ENCODE measurements at places on chromosomes 7 and 10.

DNA sequence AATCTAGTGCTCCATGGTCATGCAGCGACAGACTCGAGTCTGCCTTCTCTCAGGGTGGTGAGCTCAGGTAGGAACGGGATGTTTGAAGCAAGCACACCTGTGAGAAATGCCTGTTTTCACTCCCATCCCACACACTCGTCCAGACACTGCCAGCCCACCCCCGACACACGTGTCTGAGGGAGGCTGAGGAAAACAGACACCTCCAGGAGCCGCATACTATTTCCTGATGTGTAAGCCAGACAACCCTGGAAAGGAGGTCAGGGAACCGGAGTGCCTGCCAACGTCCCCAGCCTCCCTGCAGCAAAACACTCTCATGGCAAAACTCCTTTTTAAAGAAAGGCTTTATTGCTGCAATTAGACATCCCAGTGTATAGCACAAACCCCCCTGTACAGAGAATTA lies 80.2 kb downstream of the ALOX5 start:
- H3K27me3 ChIP-seq = no peaks in the 10 kb centered on the region
- peaks cover 53% of the 10 kb centered on the region for H3K4me1 ChIP-seq
- no peak for DNase-seq
- no peak overlapping the region for H3K4me3 ChIP-seq
- peak overlapping the region; percentile 80 for H3K27ac ChIP-seq
- peaks cover 44% of the 10 kb centered on the region for H3K36me3 ChIP-seq

DNA sequence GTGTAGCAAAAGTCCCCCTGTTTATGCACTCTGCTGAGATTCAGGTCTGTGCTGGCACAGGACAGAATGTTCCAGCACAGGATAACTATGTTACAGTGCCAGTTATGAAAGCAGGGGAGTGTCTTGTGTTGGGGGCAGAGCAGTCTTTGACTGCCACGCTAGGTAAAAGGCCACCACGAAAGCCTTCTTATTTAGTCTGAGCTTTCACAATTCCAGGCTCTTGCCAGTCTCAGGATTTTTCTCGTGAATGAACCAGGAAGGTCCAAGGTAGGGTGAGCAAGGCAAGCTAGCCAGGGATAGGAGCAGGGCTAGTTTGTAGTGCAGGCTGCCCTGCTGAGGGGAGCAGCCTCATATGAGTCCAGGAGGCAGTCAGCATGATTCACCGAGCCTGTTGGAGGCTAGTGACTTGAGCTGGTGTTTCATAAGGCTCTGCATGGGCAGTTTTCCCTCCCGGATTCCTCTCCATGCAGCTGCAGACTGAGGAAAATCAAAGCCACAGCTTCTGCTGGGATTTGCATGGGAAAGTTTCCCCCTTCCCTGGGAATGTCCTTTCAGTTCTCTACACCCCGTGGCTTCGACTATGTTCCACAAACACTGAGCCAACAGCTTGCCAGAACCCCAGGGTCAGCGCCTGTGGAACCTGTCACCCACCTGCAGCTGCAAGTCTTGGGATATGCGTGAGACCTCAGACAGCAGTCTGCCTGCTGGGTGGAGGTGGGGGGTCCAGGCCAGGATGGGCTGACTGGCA lies 112.3 kb downstream of the JCAD start:
- H3K4me3 ChIP-seq = no peak overlapping the region
- H3K27me3 ChIP-seq = no peaks in the 10 kb centered on the region
- H3K4me1 ChIP-seq = no peaks in the 10 kb centered on the region
- H3K27ac ChIP-seq = no peak overlapping the region

DNA sequence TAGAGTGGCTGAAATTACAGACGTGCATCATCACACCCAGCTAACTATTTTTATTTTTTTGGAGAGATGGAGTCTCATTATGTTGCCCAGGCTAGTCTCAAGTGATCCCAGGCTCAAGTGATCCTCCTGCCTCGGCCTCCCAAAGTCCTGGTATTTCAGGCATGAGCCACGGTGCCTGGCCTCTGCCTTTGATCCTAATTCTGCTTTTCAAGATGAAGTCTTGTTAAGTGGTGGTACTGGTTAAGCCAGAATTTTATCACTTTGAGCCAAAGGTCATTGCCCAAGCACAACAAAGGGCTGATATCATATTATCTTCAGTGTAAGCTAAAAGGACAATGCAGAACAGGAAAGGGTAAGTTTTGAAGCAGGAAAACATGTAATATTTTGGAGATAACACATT lies 64.2 kb downstream of the MYOF start:
- no peaks in the 10 kb centered on the region for H3K36me3 ChIP-seq
- H3K27ac ChIP-seq = no peak overlapping the region
- no peaks in the 10 kb centered on the region for H3K27me3 ChIP-seq
- no peak overlapping the region for H3K4me3 ChIP-seq

GRCh38 chr10:7833210-7833609 lies 14.9 kb downstream of the TAF3 start:
- no peak overlapping the region for H3K27ac ChIP-seq
- peaks cover 60% of the 10 kb centered on the region for H3K36me3 ChIP-seq
- H3K4me3 ChIP-seq = no peak overlapping the region
- no peaks in the 10 kb centered on the region for H3K27me3 ChIP-seq
- peaks cover 12% of the 10 kb centered on the region for H3K4me1 ChIP-seq
- no peak for DNase-seq

- peak within 1 kb of the TSS; percentile 70 for H3K4me3 ChIP-seq
- H3K27me3 ChIP-seq = peaks cover 78% of the 10 kb centered on the region
- DNase-seq = no peak
- no peaks in the 10 kb centered on the region for H3K36me3 ChIP-seq
- H3K4me1 ChIP-seq = peaks cover 16% of the 10 kb centered on the region
- no peak within 1 kb of the TSS for H3K27ac ChIP-seq
These were observed at the start of gene TBX20 for GRCh38 chr7:35253710-35254495. TBX20 (minus strand) TSS chr7:35254100; CDS start chr7:35253620, 480 bp downstream.

DNA sequence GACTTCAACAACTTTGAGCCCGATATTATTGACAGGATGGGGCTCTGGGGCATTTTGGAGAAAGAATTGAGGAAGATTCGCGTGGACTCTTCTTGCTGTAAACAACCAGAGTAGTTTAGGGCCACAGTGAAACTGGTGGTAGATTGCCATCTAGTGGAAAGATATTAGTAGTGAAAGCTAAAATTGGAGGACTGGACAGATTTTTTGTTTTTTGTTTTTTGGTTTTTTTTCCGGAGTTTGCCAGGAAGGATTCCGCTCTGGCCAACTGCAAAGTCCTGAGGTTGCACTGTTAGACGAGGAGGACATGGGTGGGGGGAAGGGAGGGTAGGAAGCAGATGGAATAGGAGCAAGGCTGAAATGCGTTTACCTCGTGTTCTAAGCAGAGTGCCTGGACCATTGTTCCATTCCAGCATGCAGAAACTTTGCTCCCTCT lies 11.7 kb downstream of the NOBOX start:
- DNase-seq = no peak
- no peak overlapping the region for H3K27ac ChIP-seq
- H3K4me1 ChIP-seq = peaks cover 4% of the 10 kb centered on the region
- H3K4me3 ChIP-seq = peak overlapping the region; percentile 30
- no peaks in the 10 kb centered on the region for H3K27me3 ChIP-seq

- no peaks in the 10 kb centered on the region for H3K36me3 ChIP-seq
- no peak overlapping the region for H3K4me3 ChIP-seq
- no peak overlapping the region for H3K27ac ChIP-seq
- H3K27me3 ChIP-seq = peaks cover 2% of the 10 kb centered on the region
- peaks cover 2% of the 10 kb centered on the region for H3K4me1 ChIP-seq
These were observed 77.8 kb upstream of the ABI1 start for GRCh38 chr10:26938578-26938977.

DNA sequence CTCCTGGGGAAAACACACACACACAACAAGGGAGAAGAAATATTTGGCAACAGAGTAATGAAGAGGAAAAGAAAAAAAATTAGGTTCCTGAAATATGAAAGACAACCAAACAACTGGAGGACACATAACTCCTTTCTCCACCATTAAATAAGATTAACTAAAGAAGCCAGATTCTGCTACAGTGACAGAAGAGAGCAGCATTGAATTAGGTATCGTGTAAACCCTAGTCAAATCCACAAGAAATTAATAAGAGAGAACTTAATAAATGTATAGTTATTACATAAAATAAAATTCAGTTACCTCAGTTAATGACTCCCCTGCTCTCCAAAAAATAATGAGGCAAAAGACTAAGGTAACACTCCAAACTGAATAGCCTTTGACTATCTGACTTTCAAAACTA lies 306.7 kb downstream of the CRPPA start:
- no peaks in the 10 kb centered on the region for H3K4me1 ChIP-seq
- no peak overlapping the region for H3K4me3 ChIP-seq
- no peaks in the 10 kb centered on the region for H3K36me3 ChIP-seq
- DNase-seq = no peak

GRCh38 chr10:107915215-107915610 lies 750.7 kb upstream of the SORCS1 start:
- peaks cover 14% of the 10 kb centered on the region for H3K27me3 ChIP-seq
- no peak for DNase-seq

- H3K27me3 ChIP-seq = no peaks in the 10 kb centered on the region
- H3K4me1 ChIP-seq = no peaks in the 10 kb centered on the region
- no peak overlapping the region for H3K27ac ChIP-seq
- no peak for DNase-seq
These were observed 410.3 kb upstream of the SHH start for GRCh38 chr7:156222611-156223010.

- H3K4me3 ChIP-seq = no peak overlapping the region
- no peak for DNase-seq
- no peaks in the 10 kb centered on the region for H3K27me3 ChIP-seq
- no peaks in the 10 kb centered on the region for H3K4me1 ChIP-seq
- no peak overlapping the region for H3K27ac ChIP-seq
These were observed 448.8 kb downstream of the GRM8 start for GRCh38 chr7:126803990-126804389.

- H3K4me3 ChIP-seq = no peak overlapping the region
- peaks cover 8% of the 10 kb centered on the region for H3K4me1 ChIP-seq
- peaks cover 64% of the 10 kb centered on the region for H3K36me3 ChIP-seq
- H3K27ac ChIP-seq = peak overlapping the region; percentile 30
These were observed 7.1 kb downstream of the GUSB start for GRCh38 chr7:65974876-65975275.

GRCh38 chr7:20140291-20141001 lies 76.7 kb downstream of the MACC1 start:
- H3K27ac ChIP-seq = no peak overlapping the region
- no peak overlapping the region for H3K4me3 ChIP-seq
- DNase-seq = no peak
- H3K27me3 ChIP-seq = no peaks in the 10 kb centered on the region
- H3K36me3 ChIP-seq = peaks cover 23% of the 10 kb centered on the region

Data from activated B cell treated with CpG ODN at 0.5 μM for 24 hours (primary cell).